Stimulated activated CD8-positive, alpha-beta memory T cell treated with anti-CD3 and anti-CD28 coated beads, Interleukin-7, amount 100 ng/mL, for 4 hours (primary cell): ENCODE measurements at places on chromosomes 2 and 18.

DNA sequence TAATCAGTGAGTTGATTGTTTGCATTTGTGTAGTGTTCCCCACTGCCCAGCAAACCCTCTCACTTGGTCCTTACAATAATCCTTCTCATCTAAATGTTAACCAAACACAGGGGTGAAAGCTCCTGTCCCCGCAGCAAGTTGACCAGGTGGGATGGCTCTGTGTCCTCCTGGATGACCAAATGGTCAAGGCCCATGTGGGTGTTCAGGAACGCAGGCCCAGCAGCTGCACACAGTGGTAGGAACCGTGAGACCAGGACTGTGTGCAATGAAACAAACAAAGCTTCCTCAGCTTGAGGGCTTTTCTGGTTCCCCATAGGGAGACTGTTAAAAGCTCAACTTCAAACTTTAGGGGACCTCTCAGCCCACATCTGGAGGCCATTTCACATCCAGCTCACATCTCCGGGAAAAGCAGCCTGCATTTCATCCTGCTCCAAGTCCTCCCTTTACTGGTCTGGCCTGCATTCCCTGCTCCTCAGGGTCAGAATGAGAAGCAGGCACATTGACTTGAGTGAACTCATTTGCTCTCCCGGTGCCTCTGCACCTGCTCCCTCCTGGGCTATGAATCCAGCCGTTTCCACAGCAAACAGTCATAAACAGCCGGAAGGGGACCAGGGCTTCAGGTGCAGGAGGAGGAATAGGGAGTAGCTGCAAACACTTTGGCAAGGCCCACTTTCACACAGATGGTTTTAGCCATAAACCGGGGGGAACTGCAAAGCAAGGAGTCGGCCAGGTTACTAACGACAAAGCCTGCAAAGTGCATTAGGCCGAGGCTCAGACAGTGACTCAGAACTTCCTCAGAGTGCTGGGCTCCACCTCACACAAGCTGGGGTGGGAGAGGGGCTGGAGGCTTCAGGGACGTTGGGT, 144.7 kb downstream of the CAPN13 start:
- DNase-seq, result no peak

GRCh38 chr2:18791172-18791797, 201.9 kb upstream of the NT5C1B start:
- no peak for DNase-seq

DNA sequence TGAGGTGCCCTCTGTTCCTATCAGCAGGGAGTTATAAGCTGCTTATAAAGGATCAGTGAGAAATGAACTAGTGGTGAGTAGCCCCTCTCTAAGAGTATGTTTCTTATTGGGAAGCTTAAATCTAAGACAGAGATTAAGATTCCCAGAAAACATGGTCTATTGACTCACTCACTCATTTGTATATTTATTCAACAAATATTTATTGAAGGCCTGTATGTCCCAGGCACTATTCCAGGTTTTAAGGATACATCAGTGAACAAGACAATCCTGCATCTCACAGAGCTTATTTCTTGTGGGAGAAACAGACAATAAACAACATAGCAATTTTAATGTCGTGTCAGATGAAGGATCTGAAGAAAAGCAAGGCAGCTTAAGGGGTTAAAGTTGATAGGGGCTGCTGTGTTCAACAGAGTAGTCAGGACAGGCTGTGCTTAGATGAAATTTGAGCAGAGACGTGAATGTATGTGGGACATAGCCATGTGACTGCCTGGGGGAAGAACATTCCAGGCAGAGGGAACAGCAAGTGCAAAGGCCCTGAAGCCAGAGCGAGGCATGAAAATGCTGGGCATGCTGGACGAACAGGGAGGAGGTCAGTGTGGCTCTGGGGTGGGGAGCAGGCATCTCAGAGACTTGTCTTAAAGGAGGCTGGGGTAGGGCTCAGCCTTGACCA, 14.8 kb upstream of the PSD4 start:
- no peak for DNase-seq

DNA sequence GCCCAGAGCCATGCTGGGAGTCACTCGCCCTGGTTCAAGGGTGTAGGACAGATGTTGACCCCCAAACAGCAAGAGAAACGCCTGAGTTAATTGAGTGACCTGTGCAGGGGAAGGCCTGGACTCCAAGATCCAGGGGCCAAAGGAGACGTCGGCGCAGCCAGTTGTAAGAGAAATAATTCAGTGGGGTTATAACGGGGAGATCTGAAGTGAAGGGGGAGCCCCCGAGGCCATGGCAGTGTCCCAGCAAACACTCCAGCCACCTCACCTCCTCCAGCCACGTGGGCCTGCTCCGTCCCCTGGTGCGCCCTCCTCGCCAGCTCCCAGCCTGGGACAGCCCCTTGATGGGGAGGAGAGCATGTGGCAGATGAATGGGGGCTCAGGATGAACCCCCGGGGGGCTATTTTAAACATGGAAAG, 130.7 kb upstream of the GPC1 start:
- no peak for DNase-seq

DNA sequence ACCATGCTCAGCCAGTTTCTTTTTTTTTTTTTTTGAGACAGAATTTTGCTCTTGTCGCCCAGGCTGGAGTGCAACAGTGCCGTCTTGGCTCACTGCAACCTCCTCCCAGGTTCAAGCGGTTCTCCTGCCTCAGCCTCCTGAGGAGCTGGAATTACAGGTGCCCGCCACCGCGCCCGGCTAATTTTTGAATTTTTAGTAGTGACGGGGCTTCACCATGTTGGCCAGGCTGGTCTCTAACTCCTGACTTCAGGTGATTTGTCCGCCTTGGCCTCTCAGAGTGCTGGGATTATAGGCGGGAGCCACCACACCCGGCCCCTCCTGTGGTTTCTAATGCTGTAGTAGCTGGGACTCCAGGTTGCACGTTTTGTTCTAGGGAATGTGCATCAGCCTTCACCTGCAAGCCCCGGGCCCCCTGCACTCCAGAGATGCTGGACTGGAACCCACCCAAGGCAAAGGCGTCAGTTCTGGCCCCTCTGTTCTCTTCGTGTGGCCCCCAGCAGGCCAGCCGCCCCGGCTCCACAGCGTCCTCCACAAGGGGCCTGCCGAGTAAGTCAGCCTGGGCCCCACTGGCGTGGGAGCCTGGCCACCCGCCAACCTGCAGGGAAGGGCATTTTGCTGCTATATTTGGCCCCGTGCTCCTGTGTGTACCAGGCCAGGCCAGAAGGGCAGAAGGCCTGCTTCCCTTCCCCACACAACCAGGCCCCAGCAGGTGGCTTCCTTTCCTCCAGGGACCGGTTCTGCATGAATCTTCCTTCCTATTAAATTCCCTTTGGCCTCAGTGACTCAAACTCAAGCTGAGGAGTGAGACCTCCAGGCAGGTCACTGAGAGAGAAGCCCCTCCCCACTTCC, 25.7 kb upstream of the B3GNT7 start:
- no peak for DNase-seq

DNA sequence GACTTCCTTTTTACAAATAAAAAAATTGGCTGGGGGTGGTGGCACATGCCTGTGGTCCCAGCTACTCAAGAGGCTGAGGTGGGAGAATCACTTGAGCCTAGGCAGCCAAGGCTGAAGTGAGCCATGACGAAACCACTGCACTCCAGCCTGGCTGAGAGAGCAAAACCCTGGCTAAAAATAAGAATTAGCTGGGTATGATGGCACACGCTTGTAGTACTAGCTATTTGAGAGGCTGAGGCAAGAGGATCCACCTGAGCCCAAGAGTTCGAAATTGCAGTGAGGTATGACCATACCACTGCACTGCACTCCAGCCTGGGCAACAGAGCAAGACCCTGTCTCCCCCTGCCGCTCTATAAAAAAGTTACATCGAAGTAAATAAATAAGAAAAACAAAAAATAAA, 33.7 kb downstream of the GFPT1 start:
- DNase-seq, result no peak

- no peak for DNase-seq
Observed at GRCh38 chr2:101751276-101751815, 53.8 kb downstream of the MAP4K4 start.

GRCh38 chr2:161246281-161246680, 61.9 kb upstream of the PSMD14 start:
- DNase-seq, result no peak

- DNase-seq, result no peak
Observed at GRCh38 chr2:7999683-8000476, 682.0 kb upstream of the ID2 start.

- DNase-seq, result no peak
Observed at GRCh38 chr2:228535396-228535795, 353.9 kb upstream of the SPHKAP start.

DNA sequence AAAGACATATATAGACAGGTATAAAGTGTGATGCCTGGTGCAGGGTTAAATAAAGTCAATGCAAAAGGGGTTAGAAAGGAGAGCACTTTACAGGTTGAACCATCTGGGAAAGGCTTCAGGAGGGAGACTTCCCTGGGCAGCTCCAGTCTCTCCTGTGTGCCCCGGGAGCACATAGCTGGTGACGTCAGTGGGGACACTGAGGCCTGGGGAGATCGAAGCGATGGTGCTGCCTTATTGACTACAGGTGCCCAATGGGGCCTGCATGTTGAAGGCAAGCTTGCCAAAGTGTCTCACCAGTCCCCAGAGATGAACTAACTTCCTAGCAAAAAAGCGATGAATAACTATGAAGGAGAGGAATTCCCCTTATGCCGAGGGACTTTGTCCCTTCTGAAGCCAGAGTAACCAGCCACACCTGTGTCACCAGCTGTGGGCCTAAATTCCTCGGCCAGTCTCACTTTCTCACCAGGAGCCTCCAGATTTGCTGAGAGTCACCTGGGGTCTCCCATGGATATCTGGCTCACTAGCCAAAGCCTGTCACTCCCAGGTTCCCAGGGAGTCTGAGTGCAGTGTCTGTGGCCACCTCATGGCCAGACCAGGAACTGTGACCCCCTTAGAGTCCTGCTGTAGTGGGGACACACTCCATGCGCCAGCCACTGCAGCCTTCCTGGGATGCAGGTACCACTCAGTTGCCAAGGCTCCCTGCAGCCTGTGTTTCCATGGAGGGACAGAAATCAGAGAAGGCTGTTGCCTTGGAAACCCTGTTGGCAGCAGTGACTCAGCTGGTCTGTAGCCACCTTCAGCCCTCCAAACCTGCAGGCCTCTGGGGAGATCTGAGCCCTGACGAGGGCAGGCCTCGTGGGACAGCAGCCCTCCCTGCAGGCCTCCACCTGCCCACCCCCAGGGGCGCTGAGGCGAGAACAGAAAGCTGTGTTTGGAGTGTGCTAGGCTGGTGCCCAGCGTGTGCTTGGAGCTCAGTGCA, 128.7 kb downstream of the CTIF start:
- no peak for DNase-seq

- DNase-seq, result no peak
Observed at GRCh38 chr2:105800036-105800713, 55.5 kb downstream of the NCK2 start.
